Upper lobe of right lung (tissue), 1 donor: ENCODE measurements at places on chromosomes 4 and X. TPM values are rescaled to one million over a fixed set of nuclear protein-coding genes. Genes with fewer than 3 reads are reported as not detected.

GRCh38 chrX:10654960-10655359 is 34.6 kb upstream of the MID1 start:
- no peaks in the 10 kb centered on the region for H3K27me3 ChIP-seq
- no peak overlapping the region for H3K27ac ChIP-seq
- DNase-seq, result no peak
- no peaks in the 10 kb centered on the region for H3K36me3 ChIP-seq
- H3K4me1 ChIP-seq, result no peaks in the 10 kb centered on the region

- H3K36me3 ChIP-seq, result no peaks in the 10 kb centered on the region
- H3K27me3 ChIP-seq, result no peaks in the 10 kb centered on the region
- DNase-seq, result no peak
These were observed 18.6 kb downstream of the CLCN4 start for GRCh38 chrX:10175319-10175871.

DNA sequence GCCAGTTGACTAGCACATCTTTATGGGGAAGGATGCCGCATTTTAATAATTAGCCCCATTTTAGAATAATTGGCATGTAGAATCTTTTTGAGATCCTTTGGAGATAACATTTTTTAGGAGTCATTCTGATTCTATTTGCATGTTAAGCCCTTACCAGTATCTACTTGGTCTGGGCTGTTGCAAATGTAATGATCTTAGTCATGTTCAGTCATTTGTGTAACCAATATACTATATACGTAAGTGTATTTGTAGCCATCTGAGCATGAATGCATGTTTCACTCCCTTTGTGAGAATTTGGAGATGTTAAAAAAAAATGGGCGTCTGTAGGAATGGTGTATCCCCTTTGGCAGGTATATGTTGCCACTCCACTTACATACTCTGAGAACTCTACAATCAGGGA is 119.1 kb downstream of the TEX13A start:
- H3K36me3 ChIP-seq, result no peaks in the 10 kb centered on the region
- H3K4me1 ChIP-seq, result no peaks in the 10 kb centered on the region
- H3K4me3 ChIP-seq, result no peak overlapping the region
- H3K27me3 ChIP-seq, result no peaks in the 10 kb centered on the region
- no peak for DNase-seq

GRCh38 chr4:139963708-139964107 is 190.3 kb downstream of the MAML3 start:
- H3K4me1 ChIP-seq, result peaks cover 43% of the 10 kb centered on the region
- no peak overlapping the region for H3K4me3 ChIP-seq
- no peaks in the 10 kb centered on the region for H3K36me3 ChIP-seq
- no peak overlapping the region for H3K27ac ChIP-seq
- H3K27me3 ChIP-seq, result no peaks in the 10 kb centered on the region
- no peak for DNase-seq

DNA sequence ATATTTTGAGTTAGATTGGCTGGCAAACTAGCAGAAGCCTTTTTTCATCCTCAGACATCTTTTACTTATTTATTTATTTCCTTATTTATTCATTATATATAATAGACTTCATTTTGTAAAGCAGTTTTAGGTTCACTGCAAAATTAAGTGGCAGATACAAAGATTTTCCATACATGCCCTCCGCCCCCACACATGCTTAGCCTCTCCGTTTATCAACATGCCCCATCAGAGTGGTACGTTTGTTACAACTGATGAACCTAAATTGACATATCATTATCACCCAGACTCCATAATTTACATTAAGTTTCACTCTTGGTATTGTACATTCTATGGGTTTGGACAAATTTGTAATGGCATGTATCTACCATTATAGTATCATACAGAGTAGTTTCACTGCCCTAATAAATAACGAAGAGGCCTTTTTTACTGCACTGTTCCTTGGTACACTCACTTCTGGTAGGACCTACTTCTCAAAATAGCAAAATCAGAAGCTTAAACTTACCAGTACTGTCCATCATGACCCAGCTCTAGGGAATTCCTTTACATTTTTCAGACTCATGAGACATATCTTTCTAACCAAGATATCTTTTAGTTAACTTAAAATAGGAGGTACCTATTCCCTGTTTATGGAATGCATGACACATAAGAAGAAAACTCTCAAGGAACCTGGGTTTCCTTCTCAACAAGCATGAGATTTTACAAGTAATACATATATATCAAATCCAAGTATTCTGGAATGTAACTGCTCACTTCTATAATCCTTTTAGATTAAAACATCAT is 4.8 kb upstream of the TMPRSS11B start:
- H3K36me3 ChIP-seq, result no peaks in the 10 kb centered on the region
- no peak overlapping the region for H3K27ac ChIP-seq
- H3K4me3 ChIP-seq, result no peak overlapping the region
- H3K4me1 ChIP-seq, result no peaks in the 10 kb centered on the region

DNA sequence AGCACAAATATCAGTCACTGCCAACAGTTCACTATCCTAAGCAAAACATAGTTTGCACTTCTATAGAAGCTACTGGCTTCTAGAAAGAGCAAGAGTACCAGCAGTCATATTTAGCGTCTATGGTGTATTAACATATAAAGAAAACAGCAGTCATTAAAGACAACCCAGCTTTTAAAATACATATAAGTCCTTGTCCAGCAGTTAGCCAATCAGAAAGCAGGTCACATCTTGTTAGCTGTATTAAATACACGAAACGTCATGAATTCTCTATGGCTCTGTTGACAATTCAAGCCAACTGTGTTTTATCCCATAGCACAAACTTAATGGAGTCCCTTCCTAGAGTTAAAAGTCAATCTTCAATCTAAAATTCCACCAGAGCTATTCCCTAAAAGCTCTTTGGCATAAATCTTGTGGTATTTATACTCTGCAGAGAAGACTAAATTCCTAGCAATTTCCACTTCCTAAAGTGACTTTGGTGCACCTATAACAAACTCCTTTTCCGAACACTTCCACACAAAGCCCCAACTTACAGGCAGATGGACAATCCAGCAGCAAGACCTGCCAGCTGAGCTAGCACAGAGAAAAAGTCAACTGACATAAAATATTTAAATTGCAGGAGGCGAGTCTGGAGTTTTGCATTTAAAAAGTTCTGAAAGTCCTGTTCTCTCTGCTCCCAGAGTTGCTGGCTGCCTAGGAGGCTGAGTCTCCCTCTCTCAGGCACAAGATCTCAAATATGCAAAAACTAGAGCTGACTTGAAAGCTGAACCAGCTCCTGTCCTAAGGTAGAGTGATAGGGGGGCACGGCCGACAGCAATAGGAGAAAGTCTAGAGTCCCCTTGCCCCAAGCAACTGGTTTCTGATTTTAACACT is 1.3 kb downstream of the LDB2 start:
- no peaks in the 10 kb centered on the region for H3K36me3 ChIP-seq
- H3K27ac ChIP-seq, result peak overlapping the region; percentile 67
- peak overlapping the region; percentile 49 for H3K4me3 ChIP-seq
- DNase-seq, result no peak
- peaks cover 4% of the 10 kb centered on the region for H3K4me1 ChIP-seq
- no peaks in the 10 kb centered on the region for H3K27me3 ChIP-seq

DNA sequence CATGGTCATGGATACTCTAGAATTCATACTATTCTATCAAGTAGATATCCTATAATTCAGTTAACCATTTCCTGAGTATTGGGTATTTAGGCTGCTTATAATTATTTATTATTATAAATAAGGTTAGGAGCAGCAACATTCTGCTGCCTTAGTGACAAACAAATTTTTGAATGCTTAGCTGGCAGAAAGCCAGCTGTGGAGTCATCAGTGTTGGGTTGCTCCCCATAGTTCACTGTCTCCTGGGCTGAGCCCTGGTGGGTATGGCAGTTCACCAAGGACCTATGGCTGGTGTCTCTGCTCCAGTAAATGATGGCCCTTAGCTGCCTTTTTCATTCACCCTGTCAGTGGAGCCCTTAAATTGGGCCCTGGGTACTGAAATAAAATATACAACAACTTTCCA is 61.8 kb downstream of the SMARCA5 start:
- H3K27ac ChIP-seq, result no peak overlapping the region
- no peaks in the 10 kb centered on the region for H3K4me1 ChIP-seq
- no peaks in the 10 kb centered on the region for H3K36me3 ChIP-seq
- H3K27me3 ChIP-seq, result no peaks in the 10 kb centered on the region

DNA sequence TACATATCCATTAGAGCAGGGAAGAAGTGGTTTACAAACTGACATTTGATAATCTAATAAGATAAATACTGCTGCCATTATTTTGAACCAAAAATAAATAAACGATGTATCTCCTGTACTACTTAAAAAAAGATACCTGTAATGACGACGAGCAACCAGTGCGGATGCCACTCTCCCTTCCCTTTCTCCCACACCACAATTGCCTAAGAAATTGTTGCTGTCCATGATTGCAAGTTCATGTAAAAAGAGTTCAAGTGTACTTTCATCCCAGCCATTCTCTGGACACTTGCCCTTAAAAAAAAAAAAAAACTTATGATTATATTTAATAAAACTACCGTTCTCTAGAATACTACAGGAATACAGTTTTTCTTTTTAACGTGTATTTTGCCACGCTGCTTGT is 1.4 kb downstream of the SEPSECS start:
- DNase-seq, result no peak
- peaks cover 24% of the 10 kb centered on the region for H3K4me1 ChIP-seq
- H3K4me3 ChIP-seq, result no peak overlapping the region
- H3K36me3 ChIP-seq, result peaks cover 9% of the 10 kb centered on the region

DNA sequence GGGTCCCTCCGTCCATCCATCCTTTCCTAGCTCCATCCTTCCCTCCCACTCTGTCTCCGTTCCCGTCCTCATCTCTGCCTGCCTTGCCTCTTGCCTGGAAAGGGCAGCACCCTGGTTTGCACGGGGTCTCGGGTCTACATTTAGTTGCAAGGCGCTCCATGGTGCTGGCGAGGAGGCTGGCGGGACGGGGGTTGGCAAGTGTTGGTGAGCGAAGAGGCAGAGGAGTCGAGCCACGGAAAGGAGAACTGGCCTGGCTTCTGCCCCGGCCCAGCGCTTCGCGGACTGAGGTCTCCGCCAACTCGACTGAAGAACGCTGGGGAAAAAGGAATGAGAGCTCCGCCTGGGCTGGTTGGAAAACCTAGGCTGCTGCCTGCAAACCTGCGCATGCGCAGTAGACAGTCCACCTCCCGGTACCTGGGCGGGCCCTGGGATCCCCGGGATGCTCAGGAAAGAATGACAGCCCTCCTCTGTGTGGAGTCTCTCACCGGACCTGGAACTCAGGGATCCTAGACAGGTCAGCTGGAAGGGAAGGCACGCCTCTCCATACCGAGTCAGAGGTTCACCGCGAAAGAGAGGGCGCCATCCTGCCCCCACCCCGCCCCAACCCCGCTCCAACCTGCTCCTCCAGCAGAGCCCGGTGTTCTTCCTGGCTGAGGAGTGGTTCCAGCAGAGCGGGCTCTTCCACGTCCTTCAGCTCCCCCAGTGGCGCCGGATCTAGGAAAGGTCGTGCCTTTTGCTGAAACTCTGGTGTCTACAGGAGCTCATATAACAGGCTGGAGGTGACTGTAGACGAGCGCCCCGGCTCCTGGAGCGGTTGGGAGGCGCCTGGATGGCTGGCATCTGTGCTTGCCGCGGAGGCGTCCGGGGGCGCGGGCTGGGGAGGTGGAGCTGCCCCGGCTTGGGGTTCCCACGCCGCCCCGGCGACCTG is 6.0 kb downstream of the FRG2 start:
- H3K36me3 ChIP-seq, result no peaks in the 10 kb centered on the region
- peak; percentile 74 for DNase-seq
- no peak overlapping the region for H3K27ac ChIP-seq
- no peak overlapping the region for H3K4me3 ChIP-seq
- no peaks in the 10 kb centered on the region for H3K4me1 ChIP-seq

- no peaks in the 10 kb centered on the region for H3K36me3 ChIP-seq
- H3K4me3 ChIP-seq, result no peak overlapping the region
- no peak overlapping the region for H3K27ac ChIP-seq
- no peak for DNase-seq
- no peaks in the 10 kb centered on the region for H3K27me3 ChIP-seq
These were observed 10.0 kb upstream of the PLK4 start for GRCh38 chr4:127870688-127871087.

- H3K36me3 ChIP-seq, result no peaks in the 10 kb centered on the region
- no peak overlapping the region for H3K4me3 ChIP-seq
- no peaks in the 10 kb centered on the region for H3K4me1 ChIP-seq
- H3K27ac ChIP-seq, result no peak overlapping the region
These were observed 22.8 kb upstream of the HADH start for GRCh38 chr4:107966903-107967302.

DNA sequence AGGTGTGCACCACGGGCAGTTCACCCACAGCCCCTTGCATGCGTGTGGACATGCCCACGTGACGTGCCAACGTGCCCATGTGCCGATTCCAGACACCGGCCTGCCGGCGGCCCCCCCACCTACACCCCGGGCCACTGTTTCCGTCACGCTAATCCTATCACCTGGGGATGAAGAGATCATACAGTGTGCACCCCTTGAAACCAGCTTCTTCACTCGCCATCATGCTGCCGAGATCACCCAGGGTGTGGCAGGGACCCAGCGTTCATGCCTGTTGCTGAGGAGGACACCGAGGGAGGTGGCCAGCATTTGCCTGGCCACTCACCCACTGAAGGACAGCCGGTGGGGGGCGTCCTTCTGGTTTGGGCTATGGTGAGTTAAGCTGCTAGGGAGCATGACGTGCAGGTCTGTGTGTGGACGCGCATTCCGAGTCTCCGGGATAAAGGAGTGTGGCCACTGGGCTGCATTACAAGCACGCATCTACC is 14.1 kb downstream of the CTBP1 start:
- peaks cover 81% of the 10 kb centered on the region for H3K36me3 ChIP-seq
- no peak overlapping the region for H3K27ac ChIP-seq
- no peaks in the 10 kb centered on the region for H3K27me3 ChIP-seq
- H3K4me1 ChIP-seq, result peaks cover 21% of the 10 kb centered on the region
- DNase-seq, result peak; percentile 50
- no peak overlapping the region for H3K4me3 ChIP-seq

- no peaks in the 10 kb centered on the region for H3K27me3 ChIP-seq
- no peak overlapping the region for H3K4me3 ChIP-seq
- DNase-seq, result no peak
- no peak overlapping the region for H3K27ac ChIP-seq
- no peaks in the 10 kb centered on the region for H3K36me3 ChIP-seq
These were observed 9.8 kb upstream of the ANXA5 start for GRCh38 chr4:121706595-121707021.

- no peak for DNase-seq
- no peaks in the 10 kb centered on the region for H3K27me3 ChIP-seq
- no peaks in the 10 kb centered on the region for H3K36me3 ChIP-seq
- no peaks in the 10 kb centered on the region for H3K4me1 ChIP-seq
- H3K4me3 ChIP-seq, result no peak overlapping the region
These were observed 411.5 kb downstream of the IQCM start for GRCh38 chr4:149404143-149404542.

DNA sequence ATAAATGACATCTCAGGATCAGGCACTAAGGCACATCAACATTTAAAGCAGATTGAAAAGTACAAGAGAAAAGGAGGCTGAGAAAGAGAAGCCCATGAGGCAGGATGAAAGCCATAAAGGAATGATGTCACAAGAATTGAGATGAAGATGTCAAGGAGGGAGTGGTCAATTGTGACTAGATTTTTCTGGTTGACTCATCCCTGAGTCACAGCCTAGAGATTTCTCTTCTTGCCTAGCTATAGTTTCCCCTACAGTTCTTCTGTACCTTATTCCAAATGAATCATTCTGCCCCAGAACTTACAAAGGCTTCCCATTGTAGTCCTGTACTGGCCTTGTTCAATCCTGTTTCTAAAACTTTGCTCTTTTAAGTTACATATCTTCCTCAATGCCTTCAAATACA is 3.4 kb upstream of the USP53 start:
- DNase-seq, result no peak
- H3K36me3 ChIP-seq, result no peaks in the 10 kb centered on the region
- H3K27ac ChIP-seq, result no peak overlapping the region
- H3K4me1 ChIP-seq, result peaks cover 1% of the 10 kb centered on the region
- no peaks in the 10 kb centered on the region for H3K27me3 ChIP-seq
- H3K4me3 ChIP-seq, result no peak overlapping the region

CXCL10 gene
- total RNA-seq, result 3.3 TPM

TCEAL6 gene
- total RNA-seq, result not detected

MEPE gene
- not detected for total RNA-seq

CFAP47 gene
- not detected for total RNA-seq

FATE1 gene
- total RNA-seq, result not detected

NFKB1 gene
- total RNA-seq, result 48.8 TPM

CNGA1 gene
- not detected for total RNA-seq
